ENCODE measurements at places on chromosomes 1 and 21.

DNA sequence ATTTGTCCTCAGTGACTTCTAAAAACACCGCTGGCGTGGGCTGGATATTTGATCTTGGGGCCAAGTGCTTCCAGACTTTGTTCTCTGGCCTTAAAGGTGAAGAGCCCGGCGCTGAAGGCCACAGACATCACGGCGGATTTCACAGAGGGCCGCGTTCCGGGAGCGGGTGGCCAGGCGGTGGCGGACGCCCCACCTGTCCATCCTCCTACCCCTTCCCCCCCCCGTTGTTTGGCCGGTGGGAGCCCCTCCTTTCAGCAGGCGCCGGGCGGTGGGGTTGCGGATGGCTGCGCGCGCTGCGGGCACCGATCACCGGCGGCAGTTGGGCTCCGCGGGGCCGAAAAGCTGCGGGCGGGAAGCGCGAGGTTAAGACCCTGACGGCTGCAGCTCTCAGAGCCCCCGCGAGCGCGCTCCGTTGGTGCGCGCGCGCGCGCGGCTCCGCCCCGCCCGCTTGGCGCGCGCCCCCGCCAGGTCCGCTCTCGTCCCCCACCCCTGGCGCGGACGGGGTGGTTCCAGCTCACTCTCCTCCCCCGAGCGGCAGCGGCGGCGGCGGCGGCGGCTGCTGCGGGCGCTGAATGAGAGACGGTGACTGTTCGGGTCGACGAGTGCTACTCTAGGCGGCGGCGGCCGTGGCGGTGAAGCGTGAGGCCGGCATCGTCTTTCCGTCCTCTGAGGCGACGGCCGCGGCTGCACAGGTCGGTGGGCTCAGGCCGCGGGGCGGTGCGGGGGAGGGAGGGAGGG lies at the start of gene RALGPS2:
TSS of gene RALGPS2 (plus strand) at position 517 of the 738 bp plus-strand sequence. CDS start 51,521 bp downstream, outside the sequence.
- no peak for DNase-seq

- DNase-seq, result no peak
Observed at GRCh38 chr1:61000327-61000726, 82.0 kb upstream of the NFIA start.

DNA sequence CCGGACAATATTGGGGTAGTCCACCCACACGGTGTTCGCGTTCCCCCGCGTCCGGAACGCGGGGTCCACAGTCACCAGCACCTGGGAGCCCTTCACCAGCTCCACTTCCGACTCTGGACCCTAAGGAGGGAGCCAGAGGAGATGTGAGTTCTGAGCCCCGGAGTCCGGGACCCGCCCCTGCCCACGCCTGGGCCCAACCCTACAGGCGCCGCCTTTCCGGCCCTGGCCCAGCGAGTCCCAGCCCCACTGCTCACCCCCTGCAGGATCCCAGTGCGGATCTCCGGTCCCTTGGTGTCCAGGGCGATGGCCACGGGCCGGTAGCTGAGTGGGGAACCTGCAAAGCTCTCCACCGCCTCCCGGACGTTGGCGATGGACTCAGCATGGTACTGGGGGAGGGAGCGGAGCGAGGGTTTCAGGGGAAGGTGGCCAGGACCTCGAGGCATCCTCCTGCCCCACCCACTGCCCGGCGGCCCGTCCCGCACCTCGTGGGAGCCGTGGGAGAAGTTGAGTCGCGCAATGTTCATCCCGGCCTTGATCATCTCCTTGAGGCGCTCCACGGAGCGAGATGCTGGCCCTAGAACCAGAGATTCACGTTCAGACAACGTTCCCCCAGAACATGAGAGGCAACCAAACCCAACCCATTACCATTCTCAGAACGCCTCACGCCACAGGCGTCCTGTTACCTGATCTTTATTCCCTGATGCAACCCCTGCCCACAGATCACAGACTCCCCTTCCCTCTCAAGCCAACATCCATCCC lies 5.9 kb downstream of the PKLR start:
- DNase-seq, result no peak

GRCh38 chr1:169517558-169518186 lies 31.9 kb upstream of the SLC19A2 start:
- no peak for DNase-seq

DNA sequence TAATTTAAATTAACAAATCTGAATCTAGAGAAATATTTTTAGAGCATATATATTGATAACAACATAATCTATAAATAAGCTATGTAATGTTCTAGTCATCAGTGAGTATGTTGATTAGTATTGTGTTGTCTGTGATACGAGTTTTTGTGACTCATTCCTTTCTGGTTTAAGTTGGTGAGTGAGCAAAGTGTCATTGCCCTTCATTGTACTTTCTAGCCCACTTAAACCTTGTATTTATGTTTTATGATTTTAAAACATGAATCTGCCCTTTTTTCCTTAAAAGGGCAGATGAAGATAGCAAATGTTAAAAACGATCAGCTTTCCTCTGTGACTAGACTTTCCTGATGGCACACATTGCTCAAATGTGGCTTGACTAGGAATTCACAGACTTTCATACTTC lies 38.5 kb downstream of the MACO1 start:
- no peak for DNase-seq

- DNase-seq, result no peak
Observed at GRCh38 chr1:54234284-54234683, 34.3 kb downstream of the MRPL37 start.

- no peak for DNase-seq
Observed at GRCh38 chr1:210475806-210476205, 147.1 kb downstream of the HHAT start.

GRCh38 chr21:41923186-41923585 lies 30.6 kb downstream of the C2CD2 start:
- DNase-seq, result no peak

- no peak for DNase-seq
Observed at GRCh38 chr1:60612790-60613189, 469.6 kb upstream of the NFIA start.

GRCh38 chr1:36560621-36561360 lies 78.1 kb upstream of the CSF3R start:
- no peak for DNase-seq

DNA sequence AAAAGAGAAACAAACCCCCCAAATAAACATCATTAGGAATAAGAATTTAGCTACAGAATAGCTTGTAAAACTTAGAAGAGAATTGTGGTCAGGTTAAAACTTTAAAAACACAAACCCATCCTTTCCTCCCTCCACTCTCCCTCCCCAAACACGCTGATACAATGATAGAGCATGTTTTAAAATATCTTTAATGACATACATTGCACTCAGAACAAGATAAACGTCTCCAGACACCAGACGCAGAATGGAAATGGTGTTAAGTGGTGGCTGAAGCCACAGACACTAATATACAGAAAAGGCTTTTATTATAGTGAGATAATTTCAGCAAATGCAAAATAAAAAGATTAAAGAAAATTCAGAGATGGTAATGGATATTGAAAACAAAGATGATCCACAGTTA lies 58.9 kb upstream of the SAMD13 start:
- no peak for DNase-seq

GRCh38 chr21:33230545-33231324 lies 997 bp downstream of the IFNAR2 start:
- DNase-seq, result no peak

DNA sequence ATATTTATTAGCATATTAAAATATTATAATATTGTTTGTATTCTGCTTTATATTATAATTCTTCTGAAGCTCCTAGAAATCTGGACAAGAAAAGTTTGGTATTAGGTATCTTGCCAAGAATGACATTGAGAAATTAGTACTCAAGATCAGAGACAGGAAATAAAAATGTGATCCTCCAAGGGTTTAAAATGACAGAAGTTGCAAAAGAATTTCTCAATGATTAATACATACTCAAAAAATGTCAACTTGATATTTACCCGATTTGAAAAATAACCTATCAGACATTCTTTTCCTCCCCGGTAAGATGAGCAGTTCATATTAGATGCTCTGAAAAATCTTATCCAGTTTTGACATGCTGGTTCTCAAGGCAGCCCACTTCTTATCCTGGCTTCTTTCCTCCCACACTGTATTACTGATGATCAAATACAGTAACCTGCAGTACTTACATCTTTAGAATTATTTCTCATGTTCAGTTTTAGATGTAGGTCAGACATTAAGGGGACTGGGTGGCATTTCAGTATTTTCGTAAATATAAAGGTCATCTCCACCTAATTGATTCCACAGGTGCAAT lies 55.3 kb downstream of the CACHD1 start:
- DNase-seq, result no peak

GRCh38 chr1:243256590-243256989 lies 749 bp downstream of the SDCCAG8 start:
- DNase-seq, result no peak

DNA sequence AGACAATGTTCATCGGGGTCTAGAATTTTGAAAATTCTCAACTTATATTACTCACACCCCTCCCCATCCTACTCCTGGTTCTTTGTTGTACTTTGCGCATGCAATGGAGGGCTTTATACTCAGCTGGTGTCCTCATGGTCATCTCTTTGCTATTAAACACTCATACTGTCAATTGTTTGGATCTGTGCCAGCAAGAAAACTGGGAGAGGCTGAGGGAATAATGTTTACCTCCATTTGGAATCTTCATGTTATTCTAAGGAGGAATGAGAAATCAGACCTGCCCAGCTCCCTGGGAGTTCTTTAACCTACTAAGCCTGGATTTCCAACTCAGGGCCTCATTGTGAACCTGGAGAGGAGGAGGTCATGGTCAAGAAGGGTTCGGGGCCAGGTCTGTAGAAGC lies 143.9 kb upstream of the DNAH14 start:
- DNase-seq, result no peak

GRCh38 chr1:27218736-27219135 lies 15.7 kb upstream of the WDTC1 start:
- no peak for DNase-seq

DNA sequence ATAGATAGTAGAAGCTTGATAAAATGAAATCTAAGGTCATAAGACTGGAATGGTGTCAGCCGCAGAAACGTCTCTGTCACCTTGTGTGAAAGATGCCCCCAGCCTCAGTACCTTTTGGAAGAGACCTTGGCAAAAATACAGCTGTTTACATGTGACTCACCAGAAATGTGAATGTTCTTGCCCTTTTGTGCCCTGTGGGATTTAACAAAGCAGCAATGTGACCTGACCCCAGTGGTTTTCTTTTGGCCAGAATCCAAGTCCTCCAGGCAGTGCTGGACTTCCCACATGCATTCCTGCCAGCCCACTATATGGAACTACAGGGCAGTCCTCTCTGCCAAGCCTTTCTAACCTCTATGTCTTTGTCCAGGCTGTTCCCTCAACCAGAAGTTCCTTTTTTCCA lies 27.2 kb upstream of the LRRC8C start:
- no peak for DNase-seq

DNA sequence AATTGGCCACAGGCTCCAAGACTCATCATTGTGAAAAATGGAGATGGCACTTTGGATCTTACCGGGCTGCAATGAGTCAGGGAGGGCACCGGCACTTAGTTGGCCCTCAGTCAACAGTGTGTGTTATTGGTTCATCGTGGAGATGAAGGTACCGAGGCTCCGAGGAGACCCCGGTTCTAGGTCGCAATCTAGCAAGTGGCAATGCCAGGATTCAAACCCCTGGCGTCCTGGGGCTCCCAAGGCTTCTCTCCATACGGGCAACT lies 49.0 kb upstream of the ACOT11 start:
- DNase-seq, result no peak

DNA sequence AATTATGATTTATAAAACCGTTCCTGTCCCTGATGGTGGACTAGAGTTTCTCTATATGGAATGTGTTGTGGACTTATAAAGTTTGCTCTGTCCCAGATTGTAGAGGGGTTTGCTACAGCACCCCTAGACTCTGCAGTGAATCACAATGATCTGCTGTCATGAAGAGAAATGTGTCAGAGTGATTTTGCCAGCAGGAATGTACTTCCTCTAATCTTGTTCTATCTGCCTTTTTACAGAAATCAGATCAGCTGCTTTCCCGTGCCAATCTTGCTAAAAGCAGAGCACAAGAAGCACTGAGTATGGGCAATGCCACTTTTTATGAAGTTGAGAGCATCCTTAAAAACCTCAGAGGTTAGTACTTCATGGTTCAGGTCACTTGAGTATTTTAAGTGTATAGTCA lies 52.0 kb downstream of the LAMC2 start:
- no peak for DNase-seq

DNA sequence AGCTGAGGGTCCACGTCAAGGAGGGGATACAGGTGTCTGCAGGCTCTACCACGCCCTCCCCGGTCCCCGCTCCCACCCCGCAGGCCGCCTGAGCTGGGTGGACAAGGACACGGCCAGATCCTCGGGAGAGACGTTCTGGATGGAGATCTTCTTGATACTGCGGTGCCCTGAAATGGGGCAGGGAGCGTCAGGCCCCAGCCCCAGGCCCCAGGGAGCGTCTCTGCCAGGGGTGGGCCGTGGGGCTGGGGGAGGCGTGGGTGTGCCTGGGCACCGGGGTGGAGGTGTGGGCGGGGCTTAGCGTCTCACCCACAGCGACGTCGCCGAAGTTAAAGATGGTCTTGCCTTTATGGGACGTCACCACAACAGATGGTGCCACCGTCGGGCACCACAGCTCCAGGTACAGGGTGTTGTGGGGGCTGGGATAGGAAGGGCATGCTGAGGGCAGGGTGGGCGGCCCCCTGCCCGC lies 7.3 kb upstream of the TMEM52 start:
- DNase-seq, result no peak

- no peak for DNase-seq
Observed at GRCh38 chr21:8991088-8991907, 1530.1 kb upstream of the TPTE start.

DNA sequence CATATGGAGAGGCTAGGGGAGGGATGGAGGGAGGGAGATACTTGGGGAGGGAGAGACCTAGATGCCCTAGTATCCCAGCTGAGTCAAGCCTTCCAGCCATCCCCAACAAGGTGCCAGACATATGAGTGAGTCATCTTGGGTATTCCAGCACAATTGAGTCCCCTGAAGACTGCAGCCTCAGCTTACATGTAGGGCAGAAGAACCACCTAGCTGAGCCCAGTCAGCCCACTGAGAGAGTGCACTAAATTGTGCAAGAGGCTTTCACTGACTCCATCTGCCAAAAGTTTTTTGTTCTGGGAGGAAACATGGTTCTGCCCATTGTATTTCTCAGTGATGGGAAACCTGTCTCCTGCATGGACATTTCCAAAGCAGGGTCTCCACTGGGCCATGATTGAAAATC lies 76.4 kb downstream of the FOXD2 start:
- no peak for DNase-seq

- no peak for DNase-seq
Observed at GRCh38 chr1:157124855-157125254, 13.3 kb downstream of the ETV3 start.

DNA sequence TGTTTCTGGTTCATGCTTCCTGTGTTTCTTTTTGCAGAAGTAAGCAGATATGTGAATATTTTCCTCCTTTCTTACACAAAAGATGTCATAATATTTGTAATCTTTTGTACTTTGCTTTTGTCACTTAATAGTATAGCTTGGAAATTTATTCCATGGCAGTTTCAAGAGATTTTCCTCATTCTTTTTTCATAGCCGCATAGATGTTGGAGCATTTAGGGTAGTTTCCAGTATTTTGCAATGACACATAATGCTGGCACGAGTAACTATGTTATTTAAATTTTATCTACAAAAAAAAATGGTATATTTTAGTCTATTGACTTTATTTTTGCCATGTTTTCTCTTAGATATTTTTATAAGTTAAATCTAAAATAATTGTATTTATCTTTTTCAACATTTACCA lies 40.7 kb downstream of the AGO3 start:
- no peak for DNase-seq
